Upper lobe of right lung (tissue), 1 donor: ENCODE measurements at places on chromosomes 6 and 20. TPM values are rescaled to one million over a fixed set of nuclear protein-coding genes. Genes with fewer than 3 reads are reported as not detected.

The FOXA2 gene
- total RNA-seq = 21.7 TPM

The ABHD16B gene
- total RNA-seq = not detected

The GRIK2 gene
- total RNA-seq = 0.38 TPM

The MUC21 gene
- total RNA-seq = 1.1 TPM

The TOX2 gene
- 24.3 TPM for total RNA-seq

The ERVFRD-1 gene
- total RNA-seq = 0.55 TPM
